H1 (cell line): ENCODE measurements at places on chromosomes 6 and 20.

DNA sequence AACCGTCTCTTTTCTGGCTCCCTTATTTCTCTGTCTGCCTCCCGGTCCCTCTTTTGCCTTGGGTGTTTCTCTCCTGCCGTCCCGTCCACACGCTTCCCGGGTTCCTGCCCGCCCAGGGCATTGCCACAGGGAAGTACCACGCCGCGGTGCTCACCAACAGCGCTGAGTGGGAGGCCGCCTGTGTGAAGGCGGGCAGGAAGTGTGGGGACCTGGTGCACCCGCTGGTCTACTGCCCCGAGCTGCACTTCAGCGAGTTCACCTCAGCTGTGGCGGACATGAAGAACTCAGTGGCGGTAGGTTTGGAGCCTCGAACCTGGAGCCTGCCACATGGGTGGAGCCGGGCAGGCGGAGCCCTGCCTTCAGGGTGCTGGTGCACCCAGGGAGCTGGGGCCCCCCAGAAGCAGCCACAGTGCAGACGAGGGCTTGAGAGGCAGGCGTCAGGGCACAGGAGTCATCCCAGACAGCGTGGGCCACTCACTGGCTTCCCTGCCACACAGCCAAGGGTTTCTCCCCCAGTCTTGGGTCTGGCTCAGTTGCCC is 21.3 kb downstream of the NPEPL1 start:
- DNase-seq: no peak

DNA sequence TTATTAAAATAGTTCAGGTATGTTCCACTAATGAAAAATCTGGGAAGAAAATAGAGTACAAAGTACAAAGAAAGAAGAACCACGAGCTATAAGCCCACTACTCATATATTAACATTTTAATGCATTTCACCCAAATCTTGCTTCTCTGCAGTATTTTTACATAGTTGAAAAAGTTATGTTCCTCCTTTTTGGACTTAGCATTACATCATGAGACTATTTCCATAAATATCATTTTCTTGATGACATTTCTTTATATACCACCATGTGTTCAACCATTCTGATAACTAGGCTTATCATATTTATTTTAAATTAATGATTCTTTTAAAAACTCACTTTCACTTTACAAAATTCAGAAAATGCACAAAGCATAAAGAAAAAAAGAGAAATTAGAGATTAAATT is 3.0 kb downstream of the IPCEF1 start:
- DNase-seq: no peak

DNA sequence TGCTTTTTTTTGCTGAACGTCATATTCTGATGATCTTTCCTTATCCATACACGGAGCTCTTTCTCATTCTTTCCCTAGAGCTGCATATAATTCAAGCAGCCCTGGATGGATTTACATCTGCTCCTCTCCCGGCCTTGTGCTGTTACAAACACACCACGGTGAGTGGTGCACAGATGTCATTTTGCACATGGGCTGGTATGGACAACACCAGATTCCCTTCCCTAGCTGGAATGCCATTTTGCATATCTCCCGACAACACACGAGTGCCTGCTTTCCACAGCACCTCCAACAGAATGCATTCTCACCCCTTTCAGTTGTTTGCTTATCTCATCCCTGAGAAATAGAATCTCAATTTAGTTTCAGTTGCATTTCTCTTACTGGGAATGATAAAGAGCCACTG is 69.5 kb upstream of the AFDN start:
- no peak for DNase-seq

DNA sequence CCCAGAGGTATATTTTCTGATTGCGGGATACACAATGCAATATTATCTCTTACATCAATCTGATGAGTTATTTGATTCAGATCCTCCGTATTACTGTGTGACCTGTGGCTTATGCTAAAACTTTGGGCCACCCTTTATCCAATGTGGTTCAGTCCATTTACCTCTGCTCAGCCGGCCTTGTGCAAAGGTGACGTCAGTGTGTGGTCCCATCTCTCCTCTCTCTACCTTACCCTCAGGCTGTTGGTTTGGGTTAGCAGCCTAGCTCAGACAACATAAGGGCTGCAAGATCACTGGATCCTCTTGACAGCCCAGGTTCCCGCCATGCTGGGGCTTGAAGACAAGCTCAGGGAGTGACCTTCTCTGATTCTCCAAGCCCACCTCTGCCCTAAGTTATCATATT is 33.0 kb downstream of the SNHG17 start:
- no peak for DNase-seq

DNA sequence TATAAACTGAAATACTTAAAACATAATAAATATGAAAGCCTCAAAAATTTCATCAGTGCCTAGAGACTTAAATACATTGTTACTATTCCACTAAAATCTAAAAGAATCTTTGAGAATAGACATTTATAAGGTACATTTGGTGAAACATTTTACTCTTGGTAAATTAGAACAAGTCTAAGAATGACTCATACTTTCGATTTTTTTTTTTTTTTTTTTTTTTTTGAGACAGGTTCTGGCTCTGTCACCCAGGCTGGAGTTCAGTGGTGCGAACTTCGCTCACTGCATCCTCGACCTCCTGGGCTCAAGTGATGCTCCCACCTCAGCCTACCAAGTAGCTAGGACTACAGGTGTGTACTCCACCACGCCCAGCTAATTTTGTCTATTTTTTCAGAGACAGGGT is 6.4 kb downstream of the FUCA2 start:
- no peak for DNase-seq

- no peak for DNase-seq
Measured at GRCh38 chr6:46044881-46045617, 29.4 kb upstream of the CLIC5 start.

- DNase-seq: no peak
Measured at GRCh38 chr20:1448081-1448620, 18.5 kb downstream of the NSFL1C start.

DNA sequence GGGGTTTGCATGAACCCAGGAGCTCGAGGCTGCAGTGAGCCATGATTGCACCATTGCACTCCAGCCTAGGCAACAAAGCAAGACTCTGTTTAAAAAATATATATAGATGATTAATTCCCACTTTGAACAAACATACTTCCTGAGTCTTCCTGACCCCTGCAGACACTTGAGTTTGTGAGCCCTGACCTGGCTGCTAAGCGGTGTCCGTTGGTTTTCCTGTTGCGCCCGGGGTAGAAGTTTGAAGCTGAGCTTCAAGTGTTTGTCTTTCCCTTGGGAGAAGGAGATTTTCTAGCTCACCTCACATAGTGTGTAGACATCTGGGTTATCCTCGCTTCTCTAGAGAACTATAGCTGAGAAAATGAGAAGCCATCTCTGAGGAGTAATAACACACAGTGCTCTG is 11.7 kb upstream of the BCAS1 start:
- DNase-seq: no peak

DNA sequence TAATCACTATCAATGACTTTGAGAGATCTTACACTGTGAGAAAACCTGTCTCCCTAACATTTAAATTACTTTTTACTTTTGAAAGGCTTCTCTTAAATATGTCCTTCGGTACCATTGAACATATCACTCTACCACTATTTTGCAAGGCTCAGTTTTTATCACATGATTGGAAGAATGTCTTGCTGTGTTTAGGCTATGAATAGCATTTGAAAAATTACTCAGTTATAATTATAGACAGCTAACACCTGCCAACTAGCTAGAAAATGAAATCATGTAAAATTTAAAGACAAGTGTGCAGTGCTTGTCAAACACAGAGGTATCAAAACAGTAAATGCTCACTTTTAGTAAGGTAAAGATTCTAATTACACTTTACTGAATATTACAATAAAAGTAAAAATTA is 11.0 kb downstream of the SESN1 start:
- DNase-seq: no peak

GRCh38 chr20:31602779-31603441 is 2.2 kb upstream of the ID1 start:
- no peak for DNase-seq

- no peak for DNase-seq
Measured at GRCh38 chr20:60338556-60338955, 380.3 kb downstream of the CDH26 start.

- no peak for DNase-seq
Measured at GRCh38 chr20:60424267-60424902, 466.2 kb downstream of the CDH26 start.

DNA sequence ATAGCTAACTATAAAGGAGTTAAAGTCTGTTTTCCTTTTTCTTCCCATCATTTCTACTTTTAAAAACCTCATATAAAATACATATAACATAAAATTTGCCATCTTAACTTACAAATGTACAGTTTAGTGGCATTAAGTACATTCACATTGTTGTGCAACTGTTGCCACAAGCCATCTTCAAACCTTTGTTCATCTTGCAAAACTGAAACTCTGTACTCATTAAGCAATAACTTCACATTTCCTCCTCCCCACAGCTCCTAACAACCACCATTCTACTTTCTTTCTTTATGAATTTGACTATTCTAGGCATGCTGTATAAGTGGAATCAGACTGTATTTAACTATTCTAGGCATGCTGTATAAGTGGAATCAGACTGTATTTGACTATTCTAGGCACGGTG is 4.5 kb downstream of the CCDC170 start:
- no peak for DNase-seq

- DNase-seq: peak; percentile 71
Measured at GRCh38 chr20:44750081-44750805, 4.6 kb downstream of the KCNK15 start.

GRCh38 chr6:55220961-55221360 is 46.6 kb downstream of the HCRTR2 start:
- no peak for DNase-seq

DNA sequence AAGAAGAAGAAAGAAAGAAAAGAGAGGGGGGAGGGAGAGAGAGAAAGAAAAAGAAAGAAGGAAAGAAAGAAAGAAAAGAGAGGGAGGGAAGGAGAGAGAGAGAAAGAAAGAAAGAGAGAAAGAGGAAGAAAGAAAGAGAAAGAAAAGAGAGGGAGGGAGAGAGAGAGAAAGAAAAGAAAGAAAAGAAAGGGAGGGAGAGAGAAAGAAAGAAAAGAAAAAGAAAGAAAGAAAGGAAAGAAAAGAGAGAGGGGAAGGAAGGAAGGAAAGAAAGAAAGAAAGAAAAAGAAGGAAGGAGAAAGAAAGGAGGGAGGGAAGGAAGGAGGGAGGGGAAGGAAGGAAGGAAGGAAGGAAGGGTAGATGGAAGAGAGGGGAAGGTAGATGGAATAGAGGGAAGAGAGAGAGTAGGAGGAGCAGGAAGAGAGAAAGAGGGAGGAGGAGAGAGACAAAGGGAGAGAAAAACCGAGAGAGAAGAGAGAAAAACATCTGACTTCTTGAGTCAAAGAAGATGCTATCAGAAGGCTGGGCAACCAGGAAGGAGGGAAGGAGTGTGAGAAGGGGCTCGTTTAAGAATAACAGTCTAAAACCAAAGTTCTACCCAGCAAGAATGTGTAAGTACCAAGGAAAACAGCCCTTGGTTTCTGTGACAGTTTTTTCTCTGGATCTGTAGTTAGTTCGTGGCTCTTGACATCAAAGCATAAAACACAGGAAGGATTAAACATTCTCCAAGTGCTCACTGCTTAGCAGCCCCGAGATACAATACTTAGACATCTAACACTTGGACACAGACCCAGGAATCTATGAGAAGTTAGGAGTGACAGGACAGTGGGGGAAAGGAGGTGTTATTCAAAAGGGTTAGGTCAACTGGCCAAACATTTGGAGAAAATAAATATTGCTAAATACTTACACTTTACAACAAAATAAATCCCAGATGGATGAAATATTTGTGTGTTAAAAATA is 131.9 kb upstream of the STMND1 start:
- DNase-seq: no peak

GRCh38 chr20:32647606-32648005 is 26.1 kb downstream of the C20orf203 start:
- DNase-seq: no peak

DNA sequence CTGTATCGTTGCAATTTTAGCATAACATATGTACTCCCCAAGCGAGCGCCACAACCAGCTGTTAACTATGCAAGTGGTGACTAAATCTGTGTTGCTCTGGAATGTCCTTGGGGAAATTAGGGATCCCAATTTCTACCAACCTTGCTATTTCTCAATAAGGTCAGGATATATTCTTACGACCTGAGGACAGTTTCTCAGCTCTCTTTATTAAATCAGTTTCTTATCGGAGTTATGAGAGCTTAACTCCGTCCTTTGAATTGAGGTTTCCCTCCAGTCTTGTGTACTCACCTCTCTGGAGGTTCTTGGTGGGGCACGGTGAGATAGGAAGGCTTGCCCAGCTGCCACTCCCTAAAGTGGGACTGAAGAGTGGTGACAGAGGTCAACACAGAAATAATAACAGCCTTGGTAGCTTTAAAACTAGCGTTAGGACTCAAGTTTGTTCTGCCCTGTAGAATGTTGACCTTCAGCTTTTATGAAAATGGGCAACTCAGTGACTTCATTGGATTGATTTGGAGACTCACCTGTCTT is 694 bp downstream of the MRPS18B start:
- DNase-seq: no peak

DNA sequence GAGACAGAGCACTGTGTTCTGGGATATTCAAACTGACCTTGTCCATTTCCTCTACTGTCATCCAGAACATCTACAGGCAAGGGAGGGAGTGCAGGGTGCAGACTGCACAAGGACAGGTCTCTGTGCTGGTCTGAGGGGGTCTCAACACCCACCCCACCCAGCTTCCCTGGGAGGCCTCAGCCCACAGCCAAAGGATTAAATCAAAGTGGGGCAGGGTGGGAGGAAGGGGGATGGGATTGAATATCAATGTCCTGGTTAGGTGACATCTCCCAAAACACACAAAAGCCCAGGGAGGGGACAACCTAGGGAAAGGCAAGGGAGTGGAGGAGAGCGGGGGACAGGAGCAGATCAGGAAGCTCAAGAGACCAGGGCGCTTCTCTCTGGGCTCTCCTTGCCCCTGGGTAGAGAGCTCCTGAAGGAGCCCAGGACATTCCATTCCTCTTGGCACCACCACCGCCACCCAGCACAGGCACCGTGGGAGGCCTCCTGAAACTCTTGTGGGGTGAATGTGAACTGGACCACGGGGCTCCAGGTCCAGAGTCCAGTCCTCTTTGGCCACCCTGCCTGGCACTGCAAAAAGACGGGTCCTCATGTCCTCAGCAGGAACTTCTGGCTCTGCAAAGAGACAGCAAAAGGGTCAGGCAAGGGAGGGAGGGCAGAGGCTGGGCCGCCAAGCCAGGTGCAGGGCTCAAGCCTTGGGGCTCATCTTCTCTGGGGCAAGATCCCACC is 73.9 kb downstream of the JPH2 start:
- no peak for DNase-seq

- no peak for DNase-seq
Measured at GRCh38 chr6:163634211-163635171, 220.0 kb downstream of the QKI start.

GRCh38 chr20:32052778-32053362 is 828 bp downstream of the HCK start:
- DNase-seq: no peak

GRCh38 chr6:107820338-107821261 is 3.5 kb downstream of the SCML4 start:
- DNase-seq: no peak

DNA sequence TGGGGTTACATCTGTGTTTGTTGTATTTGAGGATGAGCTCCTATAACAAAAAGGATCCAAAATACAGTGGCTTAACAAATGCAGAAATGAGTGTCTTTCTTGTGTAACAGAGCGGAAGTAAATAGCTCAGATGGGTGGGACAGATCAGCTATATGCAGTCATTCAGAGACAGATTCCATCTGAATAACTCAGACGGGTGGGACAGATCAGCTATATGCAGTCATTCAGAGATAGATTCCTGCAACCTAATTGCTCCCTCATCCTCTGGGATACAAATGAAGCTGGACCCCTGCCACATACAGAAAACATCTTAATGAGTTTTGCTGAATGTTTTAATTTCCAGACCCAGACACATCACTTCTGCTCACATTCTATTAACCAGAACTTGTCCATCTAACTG is 332.3 kb downstream of the BCKDHB start:
- peak; percentile 17 for DNase-seq
